ENCODE measurements at places on chromosomes 5 and 9.

- no peak for DNase-seq
These were observed 150.0 kb upstream of the ACO1 start for GRCh38 chr9:32234451-32234850.

GRCh38 chr5:170147051-170147752 is 41.5 kb downstream of the FOXI1 start:
- DNase-seq: no peak

- DNase-seq: peak; percentile 38
These were observed 12.3 kb downstream of the IFNA21 start for GRCh38 chr9:21154018-21154608.

GRCh38 chr9:134230942-134231325 is 66.6 kb upstream of the RNU6ATAC start:
- no peak for DNase-seq

DNA sequence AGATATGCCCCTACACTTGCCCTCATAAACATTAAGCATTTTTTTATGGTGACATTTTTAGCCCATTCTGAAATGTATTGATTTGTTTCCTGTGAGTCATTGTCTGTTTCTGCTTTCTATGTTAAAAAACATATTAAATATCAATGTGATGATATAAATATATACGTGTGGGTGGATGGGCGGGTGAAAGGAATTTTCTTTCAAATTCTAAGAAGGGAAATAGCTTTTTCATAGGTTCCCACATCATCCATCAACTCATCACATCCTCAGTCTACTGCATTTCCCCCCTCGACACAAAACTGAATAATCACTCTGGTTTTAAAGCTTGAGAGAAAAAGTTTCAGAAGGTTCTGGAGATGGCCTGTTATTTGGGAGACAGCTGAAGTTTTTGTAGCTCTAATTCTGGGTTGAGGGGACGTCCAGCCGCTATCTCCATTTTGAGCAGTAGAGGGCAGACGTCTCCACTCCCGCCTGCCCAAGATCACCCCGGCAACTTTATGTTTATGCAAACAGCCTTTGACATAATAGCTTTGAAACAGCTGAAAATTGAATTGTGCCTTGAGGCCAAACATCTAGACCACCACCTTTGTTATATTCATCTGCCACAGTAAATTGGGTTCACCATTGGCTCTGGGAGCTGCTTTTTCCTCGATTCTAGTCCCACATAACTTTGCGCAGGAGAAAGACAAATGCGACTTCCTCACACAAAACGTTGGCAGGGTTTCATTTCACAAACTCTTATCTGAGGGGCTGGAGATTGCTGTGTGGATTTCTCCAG is 216.2 kb upstream of the CLINT1 start:
- DNase-seq: peak; percentile 41

DNA sequence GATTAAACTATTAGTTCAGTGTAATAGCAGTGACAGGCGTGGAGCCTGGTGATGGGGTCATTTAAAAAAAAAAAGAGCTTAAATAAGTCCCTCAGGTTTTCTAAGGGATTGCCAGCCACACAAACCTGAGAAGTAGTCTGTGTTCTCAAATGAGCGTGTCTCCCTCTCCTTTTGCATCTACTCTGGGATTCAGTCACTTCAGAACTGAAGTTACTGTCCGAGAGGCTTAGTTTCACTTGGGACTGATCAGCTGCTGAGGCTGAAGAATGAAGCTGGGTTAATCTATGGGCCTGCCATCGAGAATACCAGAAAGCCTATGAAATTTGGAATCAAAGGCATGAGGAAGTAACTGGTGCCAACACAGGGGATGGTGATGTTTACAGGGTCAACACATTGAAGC is 310.1 kb downstream of the ADAMTS6 start:
- DNase-seq: peak; percentile 42

DNA sequence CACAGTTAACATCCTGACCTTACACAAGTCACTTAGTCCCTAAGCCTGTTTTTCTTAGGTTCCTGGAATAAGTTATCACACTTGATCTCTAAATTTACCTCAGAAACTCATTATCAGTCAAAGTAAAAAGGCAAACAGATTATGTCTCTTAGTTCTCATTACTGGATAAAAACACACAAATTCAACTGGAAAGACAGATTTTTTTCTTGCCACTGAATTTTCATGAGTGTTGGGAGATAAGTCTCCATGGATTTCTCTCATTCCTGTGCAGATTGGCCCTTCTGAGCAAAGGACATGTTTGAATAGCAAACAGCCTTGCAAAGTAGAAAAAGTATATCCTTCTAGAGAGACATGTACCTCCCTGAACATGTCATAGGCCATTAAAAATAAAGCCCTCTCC is 10.2 kb downstream of the SPATA9 start:
- no peak for DNase-seq

- peak; percentile 65 for DNase-seq
These were observed 9.3 kb upstream of the ZDHHC12 start for GRCh38 chr9:128733256-128733655.

- no peak for DNase-seq
These were observed 14.5 kb upstream of the SRP19 start for GRCh38 chr5:112846556-112846955.

DNA sequence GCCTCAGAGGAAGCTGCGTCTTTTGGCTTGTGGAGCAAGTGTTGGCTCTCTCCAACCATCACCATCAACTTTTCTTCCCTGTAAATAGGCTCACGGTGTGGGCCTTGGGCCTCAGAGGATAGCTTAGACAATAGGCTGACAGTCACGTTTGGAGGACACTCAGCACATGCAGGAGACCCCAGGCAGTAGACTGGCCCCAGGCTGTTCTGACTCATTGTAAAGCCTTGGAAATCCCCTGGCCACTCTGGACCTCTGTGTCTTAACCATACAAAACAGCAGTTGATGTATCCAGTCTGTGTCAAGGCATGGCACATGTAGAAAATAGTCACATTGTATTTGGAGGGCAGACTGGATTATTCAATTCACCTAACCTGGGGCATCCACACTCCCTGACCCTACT is 18.6 kb downstream of the CD74 start:
- peak; percentile 78 for DNase-seq

Data from GM13976 (cell line).